Omental fat pad (tissue), 4 donors: ENCODE measurements at places on chromosomes 13 and 19.
A peak's percentile ranks its signal among the peaks of the same experiment; 100 is the strongest.

DNA sequence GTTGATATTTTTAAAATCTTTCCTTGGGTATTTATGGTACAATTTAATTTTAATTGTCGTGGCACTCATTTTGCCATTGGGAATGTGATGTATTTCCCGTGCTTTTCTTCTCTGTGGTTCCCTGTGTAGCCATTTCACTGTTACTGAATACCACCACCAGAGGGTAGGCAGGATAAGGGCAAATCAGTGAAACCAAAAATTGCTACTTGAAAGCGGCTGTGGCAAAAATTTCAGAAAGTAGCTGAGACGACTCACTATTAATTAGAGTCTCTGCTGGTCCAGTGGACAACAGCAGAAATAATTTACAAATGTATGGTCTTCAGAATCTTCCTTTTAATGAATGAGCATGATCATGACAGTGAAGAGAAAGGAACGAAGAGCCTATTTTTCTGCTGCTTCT, 34.4 kb upstream of the MIR17HG start:
- no peak for DNase-seq

DNA sequence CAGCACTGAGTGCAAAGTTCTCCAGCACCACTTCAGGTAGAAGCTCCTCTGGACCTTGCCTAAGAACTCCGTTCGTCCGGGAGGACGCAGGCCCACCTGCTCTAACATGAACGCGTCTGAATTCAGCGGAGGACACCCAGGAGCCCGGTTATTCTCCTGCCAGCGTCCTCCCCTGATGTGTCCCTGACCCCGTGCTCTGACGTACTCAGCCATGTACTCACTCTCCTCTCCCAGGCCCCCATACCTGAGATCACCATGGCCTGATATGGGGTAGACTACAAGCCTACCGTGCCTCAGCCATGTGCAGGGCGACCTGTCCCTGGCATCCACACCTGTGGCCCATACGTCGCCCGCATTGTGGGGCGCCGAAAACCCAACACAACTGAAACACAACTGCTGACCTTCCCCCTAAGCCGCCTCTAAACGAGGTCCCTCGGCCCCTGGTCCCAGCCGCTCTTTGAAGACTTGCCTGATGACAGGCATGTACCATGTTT, 744 bp upstream of the ZNF584 start:
- DNase-seq, result no peak

DNA sequence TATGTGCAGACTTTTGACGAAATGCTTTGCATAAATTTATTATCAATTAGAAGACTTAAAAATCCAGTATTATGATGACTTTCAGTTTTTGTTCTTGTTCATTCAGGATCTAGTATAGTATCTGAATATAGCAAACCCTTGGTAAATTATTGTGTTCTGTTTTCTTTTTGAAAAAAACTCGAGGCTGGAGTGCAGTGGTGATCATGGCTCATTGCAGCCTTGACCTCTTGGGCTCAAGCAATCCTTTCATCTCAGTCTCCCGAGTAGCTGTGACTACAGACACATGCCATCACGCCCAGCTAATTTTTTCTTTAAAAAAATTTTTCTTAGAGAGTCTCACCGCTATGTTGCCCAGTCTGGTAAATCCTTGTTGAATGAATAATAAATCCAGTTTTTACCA, 4.6 kb downstream of the FARP1 start:
- no peak for DNase-seq

DNA sequence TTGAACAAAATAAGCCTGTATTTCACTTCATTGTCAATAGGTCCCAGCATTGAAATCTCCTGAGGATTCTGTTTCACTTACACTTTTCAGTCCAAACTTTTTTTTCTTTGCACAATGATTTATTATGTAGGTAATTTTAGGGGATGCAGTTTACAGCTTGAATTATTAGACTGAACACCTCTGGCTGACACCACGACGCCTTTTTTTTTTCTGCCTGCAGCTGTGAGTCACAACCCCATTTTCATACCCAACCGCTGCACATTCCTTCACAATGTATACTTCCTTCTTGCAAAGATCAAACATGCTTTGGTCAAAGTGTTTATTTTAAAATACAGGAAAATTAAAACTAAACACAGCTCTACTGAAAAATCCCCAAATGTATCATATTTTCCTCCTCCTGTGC, 11.4 kb downstream of the ZIC2 start:
- no peak for DNase-seq

DNA sequence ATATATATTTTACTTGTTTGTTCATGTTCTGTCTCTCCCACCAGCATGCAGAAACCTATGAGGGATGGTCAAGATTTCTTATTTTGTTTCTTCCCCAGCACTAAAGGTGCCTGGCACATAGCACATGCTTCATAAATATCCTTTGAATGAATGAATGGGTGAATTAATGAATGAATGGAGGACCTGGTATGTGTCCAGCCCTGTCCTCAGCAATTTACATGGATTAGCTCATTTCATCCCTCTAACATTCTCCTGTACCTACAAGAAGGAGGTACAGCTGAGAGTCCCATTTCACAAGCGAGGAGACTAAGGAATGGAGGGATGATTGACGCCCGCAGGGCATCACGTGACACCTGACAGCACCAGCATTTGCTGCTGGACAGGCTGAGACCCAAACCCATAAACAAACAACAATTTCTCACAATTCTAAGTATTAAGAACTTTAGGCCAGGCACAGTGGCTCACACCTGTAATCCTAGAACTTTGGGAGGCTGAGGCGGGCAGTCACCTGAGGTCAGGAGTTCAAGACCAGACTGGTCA, 6.8 kb upstream of the BCAT2 start:
- DNase-seq, result no peak

- peak; percentile 56 for DNase-seq
Observed at GRCh38 chr13:110138010-110138699, 168.8 kb downstream of the COL4A1 start.

- no peak for DNase-seq
Observed at GRCh38 chr19:15815306-15815705, at the start of gene OR10H1. TSS of gene OR10H1 (minus strand) at chr19:15815664. CDS start at chr19:15808037, 7,627 bp downstream.

DNA sequence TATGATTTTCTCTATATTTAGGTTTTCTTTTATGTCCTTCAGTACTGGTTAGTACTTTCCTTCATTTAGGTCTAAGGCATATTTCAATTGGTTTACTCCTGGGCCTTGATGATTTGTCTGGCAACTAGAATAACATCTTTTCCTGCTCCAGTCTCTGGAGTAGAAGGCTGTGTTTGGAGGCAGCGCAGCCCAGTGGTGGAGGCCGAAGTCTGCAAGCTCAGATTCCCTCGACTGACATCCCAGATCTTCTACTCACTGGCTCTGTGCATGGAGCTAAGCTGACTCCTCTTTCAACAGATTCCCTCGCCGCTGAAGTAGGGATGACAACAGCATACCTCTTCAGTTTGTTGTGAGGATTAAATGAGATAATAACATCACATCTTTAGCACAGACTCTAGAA, 141.0 kb downstream of the RAP2A start:
- DNase-seq, result no peak

GRCh38 chr19:13428352-13428751, 77.9 kb downstream of the CACNA1A start:
- no peak for DNase-seq

GRCh38 chr13:98939660-98940191, 38.1 kb downstream of the DOCK9 start:
- no peak for DNase-seq
